ENCODE measurements at places on chromosomes 7 and 10. TPM values are rescaled to one million over a fixed set of nuclear protein-coding genes. Genes with fewer than 3 reads are reported as not detected.
A peak's percentile ranks its signal among the peaks of the same experiment; 100 is the strongest.

Gene SNCG
- 4.6 TPM for polyA plus RNA-seq

GRCh38 chr10:64363687-64364086 is 842.5 kb downstream of the REEP3 start:
- no peaks in the 10 kb centered on the region for H3K4me1 ChIP-seq
- H3K27ac ChIP-seq = no peak overlapping the region
- DNase-seq = no peak
- H3K27me3 ChIP-seq = no peaks in the 10 kb centered on the region
- H3K36me3 ChIP-seq = no peaks in the 10 kb centered on the region

GRCh38 chr10:98378722-98379121 is 36.3 kb downstream of the PYROXD2 start:
- H3K4me1 ChIP-seq = no peaks in the 10 kb centered on the region
- DNase-seq = no peak
- no peaks in the 10 kb centered on the region for H3K27me3 ChIP-seq
- no peak overlapping the region for H3K4me3 ChIP-seq
- no peak overlapping the region for H3K27ac ChIP-seq
- no peaks in the 10 kb centered on the region for H3K36me3 ChIP-seq

DNA sequence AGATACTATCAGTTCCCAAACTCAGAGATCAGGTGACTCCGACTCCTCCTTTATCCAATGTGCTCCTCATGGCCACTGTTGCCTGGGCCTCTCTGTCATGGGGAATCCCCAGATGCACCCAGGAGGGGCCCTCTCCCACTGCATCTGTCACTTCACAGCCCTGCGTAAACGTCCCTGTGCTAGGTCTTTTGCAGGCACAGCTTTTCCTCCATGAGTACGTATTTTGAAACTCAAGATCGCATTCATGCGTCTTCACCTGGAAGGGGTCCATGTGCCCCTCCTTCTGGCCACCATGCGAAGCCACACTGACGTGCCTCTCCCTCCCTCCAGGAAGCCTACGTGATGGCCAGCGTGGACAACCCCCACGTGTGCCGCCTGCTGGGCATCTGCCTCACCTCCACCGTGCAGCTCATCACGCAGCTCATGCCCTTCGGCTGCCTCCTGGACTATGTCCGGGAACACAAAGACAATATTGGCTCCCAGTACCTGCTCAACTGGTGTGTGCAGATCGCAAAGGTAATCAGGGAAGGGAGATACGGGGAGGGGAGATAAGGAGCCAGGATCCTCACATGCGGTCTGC is 162.2 kb downstream of the EGFR start:
- no peak for DNase-seq
- no peak overlapping the region for H3K4me3 ChIP-seq
- H3K27me3 ChIP-seq = no peaks in the 10 kb centered on the region

DNA sequence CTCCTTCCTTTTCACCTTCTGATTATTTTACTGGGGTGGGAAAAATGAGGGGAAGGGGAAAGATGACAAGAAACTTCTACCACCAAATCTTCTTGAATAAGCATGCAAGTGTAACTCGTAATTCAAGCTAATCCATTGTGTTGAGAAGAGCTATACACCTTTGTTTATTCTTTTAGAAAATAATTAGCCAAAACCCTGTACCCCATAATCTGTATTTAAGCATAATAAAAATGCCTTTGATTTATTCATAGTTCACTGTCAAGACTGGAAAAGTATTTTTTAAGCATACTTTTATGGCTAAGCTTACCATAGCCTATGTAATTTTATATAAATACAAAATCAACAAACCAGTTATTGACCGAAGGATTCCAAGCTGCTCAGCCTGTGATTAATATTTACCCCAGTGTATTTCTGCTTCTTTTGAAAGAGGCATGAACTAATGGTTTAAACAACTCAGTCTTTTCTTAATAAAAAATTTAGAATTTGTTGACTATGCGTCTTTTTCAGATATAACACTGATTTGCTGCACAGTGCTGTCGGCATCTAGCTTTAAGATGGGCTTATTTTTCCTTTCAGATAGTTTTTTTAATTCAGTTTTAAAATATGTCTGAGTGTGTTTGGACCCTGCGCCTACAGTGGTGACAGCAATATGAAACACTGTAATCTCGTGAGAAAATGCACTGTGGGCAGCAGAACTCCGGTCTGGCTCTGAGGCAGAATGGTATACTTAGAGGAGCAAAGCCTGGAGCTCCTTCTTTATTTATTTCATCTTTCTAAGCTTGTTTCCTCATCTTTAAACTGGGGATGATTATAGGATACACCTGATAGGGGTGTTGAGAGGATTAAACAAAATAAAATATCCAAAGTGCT is 238.8 kb upstream of the LRGUK start:
- H3K4me3 ChIP-seq = no peak overlapping the region
- no peaks in the 10 kb centered on the region for H3K4me1 ChIP-seq
- no peaks in the 10 kb centered on the region for H3K36me3 ChIP-seq
- H3K27me3 ChIP-seq = no peaks in the 10 kb centered on the region
- DNase-seq = no peak

Gene LAMB4
- 0.04 TPM for polyA plus RNA-seq

DNA sequence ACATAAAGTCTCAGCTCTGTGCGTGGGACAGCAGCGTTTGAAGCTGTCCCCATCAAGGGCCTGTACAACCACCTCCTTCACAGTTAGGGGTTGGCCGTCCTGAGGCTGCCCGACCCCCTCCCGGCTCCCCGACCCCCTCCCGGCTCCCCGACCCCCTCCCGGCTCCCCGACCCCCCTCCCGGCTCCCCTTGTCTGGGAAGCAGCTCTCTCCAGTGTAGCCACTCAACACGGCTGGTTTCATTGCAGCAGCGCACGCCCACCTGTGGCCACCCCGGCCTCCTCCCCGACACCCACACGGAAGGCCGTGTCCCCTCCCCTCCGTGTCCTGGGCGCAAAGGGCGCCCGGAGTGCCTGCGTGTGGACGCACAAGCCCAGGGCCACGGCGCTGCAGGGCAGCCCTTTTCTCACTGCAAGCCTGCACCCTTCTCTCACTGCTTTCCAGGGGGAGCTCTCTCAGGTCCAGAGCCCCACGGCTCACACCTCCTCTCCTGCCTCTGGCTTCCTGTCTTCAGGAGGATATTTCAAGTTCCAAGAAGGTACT is 20.9 kb upstream of the FAM20C start:
- DNase-seq = no peak
- no peak overlapping the region for H3K4me3 ChIP-seq
- H3K27ac ChIP-seq = no peak overlapping the region

GRCh38 chr7:29189743-29190201 is 4.8 kb upstream of the CHN2 start:
- H3K4me1 ChIP-seq = peaks cover 10% of the 10 kb centered on the region
- H3K36me3 ChIP-seq = no peaks in the 10 kb centered on the region
- peaks cover 39% of the 10 kb centered on the region for H3K27me3 ChIP-seq
- H3K27ac ChIP-seq = no peak overlapping the region

Gene GJD4
- not detected for polyA plus RNA-seq

- no peaks in the 10 kb centered on the region for H3K27me3 ChIP-seq
- no peak overlapping the region for H3K27ac ChIP-seq
- DNase-seq = no peak
- H3K36me3 ChIP-seq = no peaks in the 10 kb centered on the region
These were observed 11.3 kb upstream of the HGF start for GRCh38 chr7:81780914-81781693.

- DNase-seq = no peak
- H3K4me1 ChIP-seq = no peaks in the 10 kb centered on the region
- H3K27ac ChIP-seq = no peak overlapping the region
- H3K36me3 ChIP-seq = no peaks in the 10 kb centered on the region
These were observed 72.8 kb upstream of the GLCCI1 start for GRCh38 chr7:7895754-7896153.

DNA sequence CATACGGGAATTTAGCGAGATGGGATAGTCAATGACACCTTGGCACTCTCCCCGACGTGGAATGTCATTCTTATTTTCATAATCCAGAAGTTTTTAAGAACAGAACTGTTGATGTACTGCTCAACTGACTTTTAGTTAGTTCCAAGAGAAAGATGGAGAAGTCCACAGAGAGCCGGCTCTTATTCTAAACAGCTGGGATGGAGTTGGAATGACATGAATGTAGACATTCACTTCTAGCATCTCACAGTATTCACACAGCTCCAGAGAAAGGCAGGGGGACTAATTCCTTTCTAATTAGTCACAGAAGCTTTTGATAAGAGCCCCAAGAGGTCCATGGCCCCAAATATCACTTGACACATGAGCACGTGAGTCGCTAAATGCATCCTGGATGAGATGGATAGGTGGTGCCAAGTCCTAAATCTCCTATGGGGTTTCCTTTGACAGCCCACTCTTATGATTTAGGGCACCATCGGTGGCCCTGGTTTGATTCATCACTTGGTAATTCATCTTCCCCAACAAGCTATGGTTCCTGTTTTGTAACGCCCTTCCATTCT is 420.3 kb upstream of the AUTS2 start:
- no peak overlapping the region for H3K4me3 ChIP-seq
- peak overlapping the region; percentile 77 for H3K27ac ChIP-seq
- peaks cover 16% of the 10 kb centered on the region for H3K4me1 ChIP-seq
- no peaks in the 10 kb centered on the region for H3K36me3 ChIP-seq
- no peaks in the 10 kb centered on the region for H3K27me3 ChIP-seq
- peak; percentile 76 for DNase-seq

- H3K4me1 ChIP-seq = no peaks in the 10 kb centered on the region
- no peak overlapping the region for H3K27ac ChIP-seq
- no peak for DNase-seq
- H3K36me3 ChIP-seq = no peaks in the 10 kb centered on the region
- H3K4me3 ChIP-seq = no peak overlapping the region
- no peaks in the 10 kb centered on the region for H3K27me3 ChIP-seq
These were observed 8.5 kb downstream of the ZNF138 start for GRCh38 chr7:64802699-64803098.

DNA sequence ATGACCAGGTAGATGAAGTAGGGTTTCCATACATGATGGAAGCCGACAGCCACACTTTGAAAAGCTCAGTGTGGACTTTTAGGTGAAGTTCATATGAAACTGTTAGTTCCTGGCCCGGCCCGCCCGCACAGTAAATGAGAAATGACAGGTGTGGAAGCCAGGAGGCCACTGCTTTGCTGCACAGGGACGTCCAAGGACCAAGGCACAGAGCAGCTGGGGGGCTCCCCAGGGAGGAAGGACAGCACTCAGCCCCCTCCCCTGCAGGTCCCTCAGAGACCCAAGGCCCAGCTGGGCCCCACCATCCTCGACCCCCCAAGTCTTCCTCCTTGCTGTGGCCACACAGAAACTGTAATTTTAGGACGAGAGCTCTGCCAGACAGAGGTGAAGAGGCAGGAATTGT is 219.2 kb downstream of the PTPRN2 start:
- H3K27me3 ChIP-seq = no peaks in the 10 kb centered on the region
- peak; percentile 14 for DNase-seq
- no peaks in the 10 kb centered on the region for H3K4me1 ChIP-seq
- no peak overlapping the region for H3K4me3 ChIP-seq
- H3K36me3 ChIP-seq = no peaks in the 10 kb centered on the region

Gene TMEM176A
- polyA plus RNA-seq = 127 TPM

- H3K4me3 ChIP-seq = no peak overlapping the region
- no peaks in the 10 kb centered on the region for H3K4me1 ChIP-seq
- H3K27me3 ChIP-seq = no peaks in the 10 kb centered on the region
- H3K36me3 ChIP-seq = no peaks in the 10 kb centered on the region
- no peak overlapping the region for H3K27ac ChIP-seq
These were observed 289.4 kb upstream of the LRRN3 start for GRCh38 chr7:110801502-110801901.

DNA sequence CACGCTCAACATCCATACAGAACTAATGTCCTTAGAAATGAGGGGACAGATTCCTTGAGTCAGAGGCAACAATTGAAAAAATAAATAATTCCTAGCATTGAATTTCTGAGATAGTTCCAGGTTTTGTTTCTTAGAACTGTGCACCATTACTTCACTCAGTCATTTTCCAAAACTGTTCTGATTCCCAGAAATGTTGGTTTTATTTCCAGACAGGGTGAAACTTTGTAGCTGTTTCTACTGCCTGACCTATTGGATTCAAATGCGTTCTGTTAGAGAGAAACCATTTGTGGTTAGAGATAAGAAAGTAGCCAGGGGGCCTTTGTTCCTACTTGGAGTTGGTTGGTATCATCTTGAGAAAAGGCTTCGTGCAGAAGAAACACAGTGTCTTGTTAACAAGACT is 8.1 kb upstream of the DEPP1 start:
- H3K27ac ChIP-seq = peak overlapping the region; percentile 59
- DNase-seq = no peak
- no peaks in the 10 kb centered on the region for H3K36me3 ChIP-seq
- no peaks in the 10 kb centered on the region for H3K27me3 ChIP-seq
- H3K4me3 ChIP-seq = no peak overlapping the region

DNA sequence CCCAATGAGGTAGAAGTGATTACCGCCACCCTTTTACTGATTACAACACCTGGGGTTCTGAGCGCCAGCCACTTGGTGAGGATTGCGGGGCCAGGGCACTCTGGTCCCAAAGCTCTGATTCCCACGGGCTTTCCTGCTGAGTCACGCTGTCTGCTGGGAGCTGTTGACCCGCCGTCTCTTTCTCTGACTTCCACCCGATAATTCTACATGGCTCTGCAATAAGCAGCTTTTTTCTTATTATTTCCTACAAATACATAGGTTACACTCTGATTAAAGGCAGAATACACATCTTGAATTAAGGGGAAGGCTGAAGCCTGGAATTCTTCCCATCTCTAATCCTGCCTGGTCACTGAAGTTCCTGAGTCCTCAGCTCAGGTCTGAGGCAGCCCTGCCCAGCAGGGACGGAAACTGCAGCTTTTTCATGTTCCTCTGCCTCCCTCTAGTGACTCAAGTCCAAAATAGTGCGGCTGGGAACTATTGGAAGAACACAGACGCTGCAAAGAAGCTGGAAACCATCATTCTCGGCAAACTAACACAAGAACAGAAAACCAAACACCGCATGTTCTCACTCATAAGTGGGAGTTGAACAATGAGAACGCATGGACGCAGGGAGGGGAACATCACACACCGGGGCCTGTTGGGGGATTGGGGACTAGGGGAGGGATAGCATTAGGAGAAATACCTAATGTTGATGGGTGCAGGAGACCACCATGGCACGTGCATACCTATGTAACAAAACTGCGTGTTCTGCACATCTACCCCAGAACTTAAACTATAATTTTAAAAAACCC is 178.3 kb downstream of the PRKCQ start:
- no peaks in the 10 kb centered on the region for H3K36me3 ChIP-seq
- peak overlapping the region; percentile 45 for H3K4me3 ChIP-seq
- no peaks in the 10 kb centered on the region for H3K27me3 ChIP-seq

DNA sequence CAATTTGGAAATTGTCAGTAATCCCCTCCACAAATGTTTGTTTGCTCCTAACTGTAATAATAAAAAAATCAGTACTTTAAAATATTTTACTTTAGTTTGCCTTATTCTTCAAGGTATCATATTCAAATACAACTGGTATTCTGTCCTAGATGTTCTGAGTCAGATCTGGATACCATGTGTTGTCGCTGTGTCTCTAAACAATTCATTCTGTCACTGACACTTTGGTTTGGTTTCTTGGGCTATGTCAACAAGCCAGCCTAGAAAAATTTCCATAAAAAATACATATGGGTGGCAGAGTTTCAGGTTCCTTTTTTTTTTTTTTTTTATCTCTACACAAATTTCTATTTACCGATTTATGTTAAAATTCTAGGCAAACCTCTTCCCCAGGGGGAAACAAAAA is 33.2 kb upstream of the SEMA3D start:
- no peaks in the 10 kb centered on the region for H3K4me1 ChIP-seq
- DNase-seq = no peak
- H3K27ac ChIP-seq = no peak overlapping the region
- no peaks in the 10 kb centered on the region for H3K27me3 ChIP-seq
